ENCODE measurements at places on chromosomes 6 and 20.

DNA sequence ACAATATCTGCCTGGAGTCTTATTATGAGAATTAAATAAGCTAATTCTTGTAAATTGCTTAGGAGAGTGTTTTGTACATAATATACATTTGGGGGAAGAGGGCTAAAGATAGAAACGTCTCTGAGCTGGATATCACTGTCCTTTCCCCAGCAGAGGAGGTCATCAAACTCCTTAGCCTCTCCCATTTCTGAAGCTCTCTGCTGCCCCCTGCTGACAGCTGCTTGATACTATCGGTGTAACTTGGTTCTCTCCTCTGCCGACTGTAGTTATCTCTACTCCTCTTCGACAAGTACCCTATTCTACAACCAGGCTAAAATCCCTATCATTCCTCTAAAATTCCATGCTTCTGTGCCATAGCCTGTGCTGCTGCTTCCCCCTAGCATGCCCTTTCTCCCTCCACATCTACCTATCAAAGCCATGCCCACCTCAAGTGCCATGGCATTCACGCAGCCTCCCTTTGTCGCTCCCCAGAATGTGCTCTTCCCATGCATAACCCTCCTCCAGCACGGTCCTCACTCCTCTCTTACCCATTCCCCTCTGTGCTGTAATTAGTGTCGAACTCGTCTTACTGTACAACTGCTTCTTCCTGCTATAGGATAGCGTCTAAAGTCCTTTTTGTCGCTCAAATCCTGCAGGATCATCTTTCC, 101.2 kb downstream of the EPM2A start:
- peak; percentile 81 for DNase-seq

DNA sequence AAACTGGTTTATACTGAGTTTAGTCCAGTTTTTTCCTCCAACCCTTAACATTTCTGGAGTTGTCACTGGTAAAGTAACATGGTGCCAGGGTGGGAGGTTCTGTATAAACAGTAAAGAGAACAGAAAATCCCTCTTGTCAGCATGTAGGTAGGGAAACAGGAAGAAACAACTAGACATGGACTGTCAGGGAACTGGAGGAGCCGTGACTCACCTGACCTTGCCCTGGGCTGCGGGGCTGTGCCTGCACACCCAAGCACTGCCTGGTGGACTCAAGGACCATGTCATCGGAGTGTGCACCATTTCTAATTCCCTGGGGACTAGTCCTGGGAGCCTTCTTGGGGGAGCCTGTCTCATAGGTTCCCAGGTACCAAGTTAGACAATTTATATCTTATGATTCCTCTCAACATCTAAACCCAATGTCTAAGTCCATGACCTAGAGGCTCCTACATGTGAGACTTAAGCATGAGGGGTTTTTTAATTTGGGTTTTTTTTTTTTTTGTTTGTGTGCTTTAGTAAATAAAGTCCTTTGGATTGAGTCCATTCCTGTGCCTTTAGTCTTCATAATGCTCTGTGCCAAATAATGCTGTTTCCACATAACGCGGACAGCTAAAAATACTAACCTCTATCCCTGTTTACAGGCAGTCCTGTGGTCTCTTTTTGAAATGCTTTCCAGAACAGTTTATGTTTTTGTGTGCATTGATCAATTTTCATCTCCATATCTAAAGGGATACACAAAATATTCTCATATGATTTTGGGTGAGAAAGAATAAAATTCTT, 136.9 kb upstream of the SUPT3H start:
- DNase-seq: no peak

GRCh38 chr6:18264219-18264922, at the start of gene DEK:
TSS of gene DEK (minus strand) at chr6:18264530. CDS start at chr6:18263987, 543 bp downstream.
- DNase-seq: peak; percentile 96

- no peak for DNase-seq
Measured at GRCh38 chr6:30747902-30748769, 3.8 kb upstream of the IER3 start.

GRCh38 chr6:159126590-159126989, 42.6 kb upstream of the FNDC1 start:
- no peak for DNase-seq

- no peak for DNase-seq
Measured at GRCh38 chr6:14720411-14721102, 525.3 kb upstream of the JARID2 start.
